Heart right ventricle (tissue), 16 donors: ENCODE measurements at places on chromosomes 1 and 21.

- no peak for DNase-seq
These were observed 179.9 kb downstream of the DENND1B start for GRCh38 chr1:197595304-197595904.

DNA sequence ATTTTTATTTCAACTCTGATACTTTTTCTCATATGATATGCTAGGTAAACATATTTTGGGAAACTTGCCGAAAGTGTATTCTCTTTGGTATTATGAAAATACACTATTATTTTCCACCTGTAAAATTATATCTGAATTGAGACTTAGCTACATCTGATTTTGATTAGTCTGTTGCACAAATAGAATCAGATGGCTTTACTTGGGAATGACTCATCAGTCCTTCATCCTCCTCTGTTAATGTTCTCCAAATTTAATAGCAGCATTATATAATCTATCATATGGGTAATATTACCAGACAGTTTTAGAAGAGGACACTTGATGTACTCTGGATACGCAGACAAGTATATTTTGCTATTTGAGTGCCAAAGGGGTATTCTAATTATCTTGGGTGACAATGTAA is 245.3 kb downstream of the CTH start:
- no peak for DNase-seq

DNA sequence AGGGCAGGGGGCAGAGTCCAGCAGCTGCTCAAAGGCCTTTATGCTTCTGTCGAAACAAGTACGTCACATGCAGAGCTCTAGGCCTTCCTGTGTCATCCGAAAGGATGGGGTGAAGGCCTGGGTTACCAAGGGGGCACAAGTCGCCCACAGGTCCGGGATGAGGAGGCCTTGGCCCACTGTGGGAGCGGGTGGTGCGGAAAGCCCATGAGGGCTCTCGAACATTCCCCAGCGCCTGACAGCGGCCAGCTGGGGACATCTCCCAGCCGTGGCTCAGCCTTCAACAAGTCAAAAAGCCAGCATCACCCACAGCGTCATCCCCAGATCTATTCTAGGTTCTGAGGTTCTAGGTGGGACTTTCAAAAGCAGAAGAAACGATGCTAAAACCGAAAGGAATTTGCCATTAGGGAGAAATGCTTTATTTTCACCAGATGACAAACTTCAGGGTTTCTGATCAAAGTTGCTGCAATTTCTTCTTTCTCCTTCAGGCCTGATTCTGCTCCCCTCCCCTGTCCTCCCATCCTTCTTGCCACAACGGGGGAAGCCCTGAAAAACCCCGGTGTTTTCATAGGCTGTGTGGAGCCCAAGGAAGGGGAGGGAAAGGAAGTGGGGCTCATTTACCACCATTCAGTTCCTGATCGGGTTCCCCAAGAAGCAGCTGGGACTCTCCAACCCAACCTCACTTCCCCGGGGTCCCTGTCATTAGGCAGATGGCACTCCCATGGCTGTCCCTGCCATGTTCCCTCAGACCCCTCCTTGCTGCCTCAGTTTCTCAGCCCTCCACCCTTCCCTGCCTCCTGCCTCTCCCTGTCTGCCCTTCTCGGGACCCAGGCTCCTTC is 17.6 kb downstream of the GPR137B start:
- no peak for DNase-seq

DNA sequence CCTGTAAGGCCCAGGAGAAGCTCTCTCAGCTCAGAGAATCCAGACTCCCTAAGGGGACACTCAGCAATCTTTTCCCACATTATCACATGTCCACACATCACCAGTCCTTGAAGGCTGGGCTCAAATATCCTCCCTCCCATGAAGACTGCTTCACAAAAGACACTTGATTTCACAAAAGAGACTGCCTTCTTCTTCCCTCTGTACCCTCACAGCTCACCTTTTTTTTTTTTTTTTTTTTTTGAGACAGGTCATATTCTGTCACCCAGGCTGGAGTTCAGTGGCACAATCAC is 1.5 kb downstream of the CD58 start:
- no peak for DNase-seq

DNA sequence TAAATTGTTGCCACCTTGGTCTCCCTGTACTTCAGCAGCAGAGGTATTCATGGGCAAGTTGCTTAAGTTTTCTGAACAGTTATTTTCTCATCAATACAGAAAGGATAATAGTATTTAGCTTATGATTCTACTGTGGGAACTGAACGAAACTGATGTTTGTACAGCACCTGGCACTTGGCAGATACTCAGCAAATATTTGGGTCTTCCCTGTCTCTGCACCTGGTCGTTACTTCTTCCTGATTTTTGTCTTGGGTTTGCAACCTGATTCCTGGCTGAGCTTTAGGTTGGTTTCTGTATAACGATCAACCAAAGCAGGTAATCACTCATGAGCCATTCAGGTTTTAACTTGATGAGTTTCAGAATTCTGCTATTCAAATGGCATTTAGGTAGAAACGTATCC is 490.6 kb downstream of the KIF26B start:
- DNase-seq: no peak

DNA sequence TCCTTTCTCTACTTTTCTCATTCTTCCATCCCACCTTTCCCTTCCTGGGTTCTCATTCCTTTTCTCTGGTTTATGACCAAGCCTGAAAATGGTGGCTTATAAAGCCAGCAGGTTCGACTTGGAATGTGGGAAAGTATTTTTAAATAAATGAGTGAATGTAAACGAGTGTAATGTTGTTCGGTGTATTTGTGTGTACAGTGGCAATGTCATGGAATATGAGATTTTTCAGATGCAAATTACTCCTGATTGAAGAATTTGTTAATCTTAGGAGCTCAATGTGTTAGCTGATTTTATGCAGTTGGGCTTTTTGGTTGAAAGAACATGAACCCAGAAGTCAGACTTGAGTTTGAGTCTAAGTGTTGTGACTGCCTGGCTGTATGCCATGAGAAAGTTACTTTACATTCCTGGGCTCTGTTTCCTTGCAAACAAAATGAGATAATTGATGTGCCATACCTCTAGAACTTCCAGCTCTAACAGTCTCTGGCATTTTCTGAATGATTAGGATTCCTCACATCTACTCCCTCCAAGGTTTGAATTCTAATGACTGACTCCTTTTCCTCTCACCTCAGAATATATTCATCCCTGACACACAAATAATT is 6.6 kb downstream of the SGIP1 start:
- DNase-seq: no peak

GRCh38 chr21:38765056-38765455 is 40.7 kb upstream of the ETS2 start:
- DNase-seq: no peak

- peak; percentile 29 for DNase-seq
These were observed 93.1 kb upstream of the HAO2 start for GRCh38 chr1:119275145-119276134.

GRCh38 chr1:192914696-192915095 is 105.9 kb downstream of the RGS2 start:
- DNase-seq: no peak

DNA sequence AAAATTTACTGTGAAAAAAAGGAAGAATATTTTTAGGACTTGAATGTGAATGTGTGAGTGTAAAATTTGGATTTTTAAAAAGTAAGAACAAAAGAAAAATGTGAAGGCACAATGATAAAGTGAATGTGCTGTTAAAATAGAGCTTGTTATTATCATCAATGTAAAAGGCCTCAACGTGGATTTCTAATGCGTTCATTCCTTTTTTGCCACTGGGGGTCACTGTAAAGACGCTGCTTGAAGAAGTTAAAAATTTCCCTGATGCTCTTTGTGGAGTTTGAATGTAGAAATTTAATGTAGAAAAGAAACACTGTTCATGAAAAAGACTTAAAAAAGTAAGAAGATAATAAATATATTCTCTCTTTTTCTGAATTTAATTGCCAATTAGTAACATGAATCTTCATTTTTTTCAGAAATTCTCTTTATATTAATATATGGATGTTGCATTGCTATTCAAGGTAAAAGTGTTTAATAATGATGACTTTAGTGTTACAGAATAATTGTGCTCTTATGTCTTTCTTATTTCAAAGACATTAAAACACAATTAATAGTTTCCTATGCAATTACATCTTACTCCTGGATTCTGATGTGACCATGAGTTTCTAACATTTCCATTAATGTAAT is 161.5 kb downstream of the DNM3 start:
- DNase-seq: no peak
